ENCODE measurements at places on chromosomes 4 and X. TPM values are rescaled to one million over a fixed set of nuclear protein-coding genes. Genes with fewer than 3 reads are reported as not detected.

The FAM199X gene
- total RNA-seq, result 12.7 TPM

The PNMA5 gene
- total RNA-seq, result not detected

The SASH3 gene
- 129 TPM for total RNA-seq

The NLGN4X gene
- total RNA-seq, result not detected

The MCTS1 gene
- total RNA-seq, result 67.3 TPM

The DCAF8L2 gene
- not detected for total RNA-seq

The TLL1 gene
- total RNA-seq, result not detected

The F8A2 gene
- not detected for total RNA-seq

The POU3F4 gene
- total RNA-seq, result not detected

The BEX1 gene
- total RNA-seq, result not detected
